ENCODE measurements at places on chromosomes 3 and 15. TPM values are rescaled to one million over a fixed set of nuclear protein-coding genes. Genes with fewer than 3 reads are reported as not detected.

The STXBP5L gene
- 5.1 TPM for polyA plus RNA-seq

The GNAI2 gene
- polyA plus RNA-seq = 348 TPM

The TNFAIP8L3 gene
- polyA plus RNA-seq = 2.5 TPM

The TM4SF18 gene
- polyA plus RNA-seq = 4.4 TPM

The TRPM1 gene
- polyA plus RNA-seq = not detected

The OR5K2 gene
- not detected for polyA plus RNA-seq

The SLC2A2 gene
- polyA plus RNA-seq = not detected

The TPRG1 gene
- not detected for polyA plus RNA-seq

The EDEM1 gene
- polyA plus RNA-seq = 1.4 TPM

The CAV3 gene
- not detected for polyA plus RNA-seq

The FHIT gene
- polyA plus RNA-seq = 6.6 TPM

The DNAH1 gene
- 1.8 TPM for polyA plus RNA-seq

The GOLGA8H gene
- not detected for polyA plus RNA-seq

Measured in brain (organoid and tissue), 16 donors.